ENCODE measurements at places on chromosomes 3 and 15.

DNA sequence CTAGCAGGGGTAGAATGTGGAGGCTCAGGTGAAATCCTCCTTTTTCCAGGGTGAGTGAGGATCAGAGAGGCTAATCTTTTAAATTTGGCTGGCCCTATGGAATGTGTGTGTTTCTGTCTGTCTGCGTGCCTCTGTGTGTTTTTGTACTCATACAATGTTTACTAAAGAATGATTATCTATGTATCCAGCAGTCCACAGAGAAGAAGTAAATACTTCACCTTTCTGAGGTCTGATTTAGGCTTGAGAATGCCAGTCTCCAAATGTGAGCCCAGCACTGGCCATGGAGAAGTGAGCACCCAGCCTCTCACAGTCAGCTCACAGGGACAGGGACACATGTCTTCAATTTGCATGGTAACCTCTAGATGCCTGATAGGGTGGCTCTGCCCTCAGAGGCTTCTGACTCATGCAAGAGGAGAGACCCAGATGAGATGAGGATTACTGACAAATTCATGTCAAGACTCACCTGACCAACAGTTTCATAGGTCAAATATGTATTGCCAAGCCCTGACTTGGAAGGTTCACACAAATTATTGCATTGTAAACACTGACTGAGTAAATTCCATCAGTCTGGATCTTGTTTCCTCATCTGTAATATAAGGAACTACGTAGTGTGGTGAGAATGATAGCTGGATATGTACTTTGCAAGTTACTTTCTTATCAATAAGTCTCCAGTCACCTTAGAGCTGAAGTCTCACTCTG, 31.0 kb downstream of the ENTPD3 start:
- DNase-seq = no peak

- no peak for DNase-seq
Measured at GRCh38 chr3:129116482-129116946, 5.1 kb downstream of the RAB43 start.

GRCh38 chr3:157408499-157409149, 28.0 kb upstream of the PTX3 start:
- DNase-seq = no peak

DNA sequence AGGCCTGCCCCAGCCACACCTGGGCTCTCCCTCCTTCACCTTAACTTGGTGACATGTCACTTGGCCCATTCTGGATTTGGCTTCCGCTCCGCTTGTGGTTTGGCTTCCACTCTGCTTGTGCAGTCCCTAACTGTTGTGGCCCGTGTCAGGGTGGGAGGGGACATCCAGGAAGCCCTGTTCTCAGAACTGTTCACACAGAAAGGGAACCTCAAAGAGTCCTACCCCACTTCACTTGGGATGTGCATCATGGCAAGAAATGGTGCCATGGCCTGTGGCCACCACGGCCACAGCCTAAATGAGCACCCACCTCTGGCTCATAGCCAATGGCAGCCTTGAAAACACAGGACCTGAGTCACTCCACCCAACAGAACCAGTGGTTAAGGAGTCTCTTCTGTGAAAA, 63.4 kb downstream of the CYP19A1 start:
- no peak for DNase-seq

- DNase-seq = no peak
Measured at GRCh38 chr3:171768281-171768900, 41.9 kb downstream of the PLD1 start.

GRCh38 chr3:157782236-157782635, 279.0 kb upstream of the VEPH1 start:
- no peak for DNase-seq

DNA sequence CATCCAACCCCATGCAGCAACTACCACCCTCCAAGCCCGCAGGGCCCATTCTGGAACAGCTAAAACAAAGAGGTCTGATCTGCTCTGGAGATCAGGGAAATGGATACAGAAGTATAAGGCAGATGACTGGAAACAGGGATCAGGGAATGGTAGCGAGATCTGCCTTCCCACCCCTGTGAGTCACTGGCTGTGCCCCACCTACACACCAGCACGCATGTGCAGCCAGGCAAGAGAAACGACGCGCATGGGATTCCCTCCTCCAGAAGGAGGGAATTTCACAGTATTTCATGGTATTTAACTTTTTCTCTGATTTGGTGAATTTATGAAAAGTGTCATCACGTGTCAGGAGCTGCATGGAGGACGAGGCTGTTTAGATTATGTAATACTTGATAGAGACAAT, 116.7 kb downstream of the ARRDC4 start:
- no peak for DNase-seq

- no peak for DNase-seq
Measured at GRCh38 chr15:40053079-40053830, 14.3 kb upstream of the SRP14 start.

- DNase-seq = no peak
Measured at GRCh38 chr3:55906896-55907295, 419.8 kb upstream of the WNT5A start.

DNA sequence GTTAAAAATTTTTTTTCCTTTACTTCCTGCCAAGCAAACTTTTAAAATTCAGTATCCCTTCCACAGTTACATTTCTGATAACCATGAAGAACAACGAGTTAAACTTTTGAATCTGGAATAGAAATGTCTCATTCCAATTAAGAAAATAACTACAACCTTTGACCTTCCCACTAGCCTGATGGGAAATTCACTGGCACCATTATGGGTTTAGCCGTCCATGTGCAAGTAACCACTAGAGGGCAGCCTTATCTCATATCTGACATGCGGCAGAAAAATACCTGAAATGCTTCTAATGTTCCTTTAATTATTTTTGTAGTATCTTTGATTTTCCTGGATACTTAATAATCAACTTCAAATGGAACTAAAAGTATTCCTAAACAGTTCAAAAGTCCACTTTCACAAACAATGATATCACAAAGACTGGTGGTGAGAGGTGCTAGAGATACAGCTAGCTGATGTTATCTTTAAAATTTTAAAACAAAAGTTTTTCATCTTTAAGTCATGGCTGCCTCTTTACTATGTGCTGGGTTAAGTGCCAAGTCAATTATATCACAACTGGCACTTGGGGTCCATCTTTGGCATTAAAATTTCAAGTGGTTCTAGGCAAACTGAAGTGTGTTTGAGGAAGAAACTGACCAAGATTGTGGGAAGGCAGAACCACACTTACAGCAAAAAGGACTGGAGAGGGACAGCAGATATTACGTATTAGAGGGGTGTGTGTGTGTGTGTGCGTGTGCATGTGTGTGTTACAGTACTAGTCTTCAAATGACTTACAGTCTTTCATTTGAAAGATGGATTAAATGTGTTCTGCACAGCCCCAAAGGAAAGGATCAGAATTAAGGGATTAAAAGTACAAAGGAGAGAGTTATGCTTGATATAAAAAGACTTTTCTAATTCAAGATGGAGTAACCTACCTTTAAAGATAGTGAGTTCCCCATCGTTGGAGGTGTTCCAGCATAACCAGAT, 107.1 kb upstream of the ICE2 start:
- no peak for DNase-seq

- no peak for DNase-seq
Measured at GRCh38 chr15:63915209-63915872, 81.6 kb upstream of the HERC1 start.

DNA sequence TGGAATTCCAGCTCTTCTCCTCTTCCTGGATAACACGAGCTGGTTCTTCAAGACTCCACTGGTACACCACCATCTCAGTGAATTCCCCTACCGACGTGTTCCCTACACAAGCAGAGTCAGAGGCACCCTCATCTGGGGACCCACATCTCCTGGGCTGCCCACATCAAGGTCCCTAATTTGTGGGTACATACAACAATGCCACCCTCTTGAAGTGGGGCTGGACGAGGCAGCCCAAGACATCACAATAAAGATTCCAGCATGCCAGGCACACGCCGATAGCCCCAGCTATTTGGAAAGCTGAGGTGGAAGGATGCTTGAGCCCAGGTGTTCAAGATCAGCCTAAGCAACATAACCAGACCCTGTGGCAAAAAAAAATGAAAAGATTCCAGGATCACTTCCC, 221.2 kb upstream of the LINGO1 start:
- no peak for DNase-seq

GRCh38 chr15:36465304-36465703, 114.1 kb upstream of the CDIN1 start:
- DNase-seq = no peak

GRCh38 chr15:60385620-60386552, 11.9 kb downstream of the ANXA2 start:
- DNase-seq = no peak

GRCh38 chr3:132253262-132253878, 63.8 kb upstream of the ACP3 start:
- DNase-seq = no peak

DNA sequence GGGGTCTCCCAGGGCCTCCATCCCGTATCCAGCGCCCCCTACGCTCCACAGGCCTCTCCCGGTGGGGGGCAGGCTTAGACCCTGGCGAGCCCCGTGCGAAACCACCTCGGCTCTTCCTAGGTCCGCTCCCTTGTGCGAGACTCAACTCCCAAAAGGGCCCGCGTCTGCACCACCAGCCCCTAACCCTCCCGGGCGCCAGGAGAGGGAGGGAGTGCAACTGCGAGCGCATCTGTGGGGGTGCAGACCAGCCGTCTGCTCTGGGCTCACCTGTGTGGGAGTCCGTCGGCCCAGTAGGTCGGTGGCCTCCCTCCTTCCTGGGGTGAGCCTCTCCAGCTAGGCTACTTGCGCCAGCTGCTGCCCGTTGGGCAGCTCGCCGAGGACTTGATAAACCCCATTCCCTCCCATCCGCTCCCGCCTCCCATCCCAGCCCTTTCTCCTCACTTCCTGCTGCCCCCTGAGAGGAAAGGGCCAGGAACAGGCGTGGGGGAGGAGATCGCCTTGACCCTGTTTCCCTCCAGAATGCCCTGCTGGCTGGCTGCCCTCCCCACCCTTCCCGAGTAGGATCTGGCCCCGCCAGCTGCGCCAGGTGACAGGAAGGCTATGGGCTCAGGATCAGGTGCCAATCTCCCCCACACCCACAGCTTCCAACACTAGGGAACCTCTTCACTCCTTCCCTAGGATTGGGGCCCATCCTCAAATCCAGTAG, at the start of gene HYAL2:
Gene HYAL2 (minus strand): TSS at position 360 of the 706 bp plus-strand sequence. CDS start 2,256 bp downstream, outside the sequence.
- DNase-seq = no peak

DNA sequence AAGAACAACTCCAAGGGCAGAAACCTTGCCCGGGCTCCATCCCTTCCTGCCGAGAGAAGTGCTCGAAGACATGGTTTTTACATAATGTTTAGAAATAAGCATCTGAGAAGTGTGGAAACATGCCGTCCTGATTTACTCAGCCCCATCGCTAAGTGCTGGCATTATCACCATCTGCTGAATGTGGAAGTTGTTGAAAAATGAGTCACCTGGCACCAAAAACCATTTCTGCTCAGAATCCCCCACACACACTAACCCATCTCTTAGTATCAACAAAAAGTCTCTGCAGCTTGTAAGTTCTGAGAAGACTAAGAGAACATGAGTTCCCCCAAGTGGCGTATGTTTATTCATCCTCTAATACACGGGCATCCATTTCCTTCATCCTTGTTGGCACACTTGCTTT, 51.0 kb upstream of the ARL8B start:
- DNase-seq = no peak

GRCh38 chr15:80028937-80029336, 30.5 kb upstream of the ZFAND6 start:
- DNase-seq = no peak

- DNase-seq = no peak
Measured at GRCh38 chr3:96776818-96777217, 37.6 kb upstream of the EPHA6 start.

- DNase-seq = no peak
Measured at GRCh38 chr15:63334821-63335220, 46.8 kb downstream of the CA12 start.

DNA sequence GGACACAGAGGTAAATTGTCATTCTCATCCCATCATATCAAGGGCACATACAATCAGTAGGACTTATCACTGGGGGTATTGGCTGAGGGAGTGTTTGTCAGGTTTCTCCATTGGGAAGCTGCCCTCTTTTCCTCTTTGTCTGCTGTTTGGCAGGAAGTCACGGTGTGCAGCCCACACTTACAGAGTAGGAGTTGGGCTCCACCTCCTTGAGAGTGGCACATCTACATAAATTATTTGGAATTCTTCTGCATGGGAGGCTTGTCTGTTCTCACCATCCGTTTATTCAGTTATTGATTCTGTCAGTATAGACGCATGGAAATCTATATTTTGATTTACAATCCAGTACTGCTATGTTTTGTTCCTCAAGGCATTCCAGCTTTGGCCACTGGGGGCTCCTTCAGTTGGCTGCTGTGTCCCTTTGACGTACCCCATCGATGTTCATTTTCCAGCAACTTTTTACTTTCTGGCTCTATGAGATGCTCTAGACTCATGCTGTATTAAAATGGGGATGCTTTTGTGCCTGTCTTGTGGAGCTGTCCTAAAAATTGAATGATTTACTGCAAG, 200.3 kb downstream of the SLCO3A1 start:
- no peak for DNase-seq

DNA sequence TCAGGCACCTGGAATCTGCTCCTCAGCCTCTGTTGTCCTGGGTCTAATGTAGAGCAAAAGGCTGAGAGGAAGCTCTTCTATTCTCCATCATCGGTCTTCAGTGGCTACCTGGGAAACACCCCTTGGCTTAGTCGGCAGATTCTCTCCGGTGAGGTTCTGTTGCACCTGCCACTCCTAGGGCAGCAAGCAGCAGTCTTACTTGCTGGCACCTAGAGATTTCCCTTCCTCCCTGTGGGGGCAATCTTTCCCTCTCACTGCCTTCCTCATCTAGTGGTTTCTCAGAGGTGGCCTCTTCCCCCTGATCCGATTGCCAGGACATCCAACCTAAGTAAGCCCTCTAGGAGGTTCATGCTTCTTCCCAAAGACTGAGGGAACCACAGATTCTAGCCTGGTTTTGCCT, 60.8 kb downstream of the PLS1 start:
- DNase-seq = no peak

DNA sequence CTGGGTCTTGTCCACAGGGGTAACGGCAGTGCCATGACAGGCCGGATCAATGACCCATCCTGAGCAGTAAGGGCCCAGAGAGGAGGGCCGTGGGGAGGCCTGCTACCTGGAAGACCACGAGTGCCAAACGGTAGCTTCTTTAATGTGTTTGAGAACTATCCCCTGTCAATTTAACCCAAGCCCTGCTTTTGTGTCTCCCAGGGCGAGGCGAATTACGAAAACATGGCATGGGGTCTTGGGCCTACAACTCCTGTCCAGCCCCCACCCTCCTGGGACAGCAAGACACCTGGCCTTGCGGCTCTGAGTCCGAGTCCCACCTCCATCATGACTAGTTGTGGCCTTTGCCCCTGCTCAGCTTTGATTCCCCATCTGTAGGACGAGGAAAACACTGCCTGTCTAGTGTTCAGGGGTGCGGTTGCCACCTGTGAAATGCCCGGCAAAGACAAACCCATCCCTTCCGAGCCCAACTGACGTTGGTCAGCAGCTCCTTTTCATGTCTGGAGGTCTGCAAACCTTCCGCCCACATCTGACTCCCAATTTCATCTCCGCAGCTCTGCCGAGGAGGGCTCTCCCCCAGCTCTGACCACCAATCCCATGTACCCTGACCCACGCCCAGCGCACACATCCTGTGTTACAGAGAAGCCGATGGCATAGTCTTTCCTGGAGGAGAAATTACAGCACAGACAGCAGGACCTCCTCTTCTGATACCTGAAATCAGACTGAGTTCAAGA, 28.9 kb upstream of the SNRPA1 start:
- DNase-seq = no peak

Data from omental fat pad (tissue), 4 donors.